ENCODE measurements at places on chromosomes 2 and 18.

DNA sequence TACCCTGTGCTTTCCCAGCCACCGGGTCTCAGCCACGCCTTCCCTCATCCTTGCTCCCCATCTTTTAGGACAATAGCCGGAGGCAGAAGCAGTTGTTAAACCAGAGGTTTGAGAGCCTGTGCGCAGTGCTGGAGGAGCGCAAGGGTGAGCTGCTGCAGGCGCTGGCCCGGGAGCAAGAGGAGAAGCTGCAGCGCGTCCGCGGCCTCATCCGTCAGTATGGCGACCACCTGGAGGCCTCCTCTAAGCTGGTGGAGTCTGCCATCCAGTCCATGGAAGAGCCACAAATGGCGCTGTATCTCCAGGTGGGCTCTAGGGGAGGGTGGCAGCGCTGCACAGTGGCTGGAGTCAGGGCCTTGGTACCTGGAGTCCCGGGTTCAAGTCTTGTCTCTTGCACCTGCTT lies 2.7 kb downstream of the UCN start:
- DNase-seq: no peak

GRCh38 chr2:156077041-156077742 lies 255.3 kb downstream of the NR4A2 start:
- no peak for DNase-seq

DNA sequence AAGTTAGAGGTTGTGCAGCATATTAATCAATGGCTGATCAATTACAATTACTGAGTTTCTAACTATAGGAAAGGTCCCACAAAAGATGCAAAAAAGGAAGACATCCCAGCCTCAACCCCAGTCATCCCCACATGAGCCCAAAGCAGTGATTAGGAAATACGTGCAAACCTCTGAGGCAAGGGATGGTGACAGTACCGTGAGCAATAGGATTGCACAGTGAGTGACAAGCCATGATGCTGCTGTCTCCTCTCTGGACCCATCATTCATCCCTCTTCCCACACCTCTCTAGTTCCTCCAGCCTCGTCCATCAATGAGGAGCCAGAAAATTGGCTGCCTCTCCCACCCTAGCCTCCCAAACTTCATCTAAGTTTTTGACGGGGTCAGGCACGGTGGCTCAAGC lies 4.0 kb upstream of the SLC11A1 start:
- no peak for DNase-seq

GRCh38 chr2:121810959-121811853 lies 55.8 kb downstream of the TSN start:
- DNase-seq: peak; percentile 35

DNA sequence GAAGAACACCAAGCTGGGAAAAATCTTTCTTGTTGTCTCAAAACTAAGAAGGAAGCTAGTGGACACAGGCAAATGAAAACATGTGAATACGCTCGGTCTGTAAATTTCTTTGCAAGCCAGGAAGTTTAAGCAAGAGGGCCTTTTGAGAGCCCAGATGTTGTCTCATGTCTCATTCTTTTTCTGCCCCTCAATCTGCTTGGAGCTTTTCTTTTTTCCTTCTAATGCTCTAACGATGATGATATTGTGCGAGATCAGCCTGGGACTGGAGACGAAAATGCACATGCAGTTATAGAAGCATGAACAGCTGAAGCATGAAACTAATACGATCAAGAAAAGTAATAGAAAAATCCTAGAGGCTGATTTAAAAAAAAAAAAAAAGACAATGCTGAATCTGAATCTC lies 138.6 kb upstream of the CHAC2 start:
- DNase-seq: no peak

GRCh38 chr18:50268022-50268747 lies 1.9 kb upstream of the CFAP53 start:
- DNase-seq: peak; percentile 70

- no peak for DNase-seq
Measured at GRCh38 chr2:201882353-201883090, 76.2 kb downstream of the CDK15 start.

- no peak for DNase-seq
Measured at GRCh38 chr18:22018366-22018765, 151.0 kb upstream of the GATA6 start.

- DNase-seq: no peak
Measured at GRCh38 chr2:154350911-154351310, 347.6 kb upstream of the KCNJ3 start.

GRCh38 chr2:238771218-238771617 lies 76.7 kb upstream of the TWIST2 start:
- no peak for DNase-seq

DNA sequence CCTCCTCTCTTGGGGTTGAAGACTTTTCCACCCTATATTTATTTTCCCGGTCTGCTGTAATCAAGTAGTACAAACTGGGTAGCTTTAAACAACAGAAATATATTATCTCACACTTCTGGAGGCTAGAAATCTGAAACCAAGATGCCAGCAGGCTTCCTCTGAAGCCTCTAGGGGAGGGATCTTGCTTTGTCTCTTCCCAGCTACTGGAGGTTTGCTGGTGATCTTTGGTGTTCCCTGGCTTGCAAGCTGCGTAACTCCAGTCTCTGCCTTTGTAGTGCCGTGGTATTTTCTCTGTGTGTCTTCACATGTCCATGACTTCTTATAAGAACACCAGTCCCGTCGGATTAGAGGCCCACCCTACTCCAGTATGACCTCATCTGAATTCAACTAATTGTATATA lies 44.4 kb downstream of the MYO3B start:
- DNase-seq: no peak

DNA sequence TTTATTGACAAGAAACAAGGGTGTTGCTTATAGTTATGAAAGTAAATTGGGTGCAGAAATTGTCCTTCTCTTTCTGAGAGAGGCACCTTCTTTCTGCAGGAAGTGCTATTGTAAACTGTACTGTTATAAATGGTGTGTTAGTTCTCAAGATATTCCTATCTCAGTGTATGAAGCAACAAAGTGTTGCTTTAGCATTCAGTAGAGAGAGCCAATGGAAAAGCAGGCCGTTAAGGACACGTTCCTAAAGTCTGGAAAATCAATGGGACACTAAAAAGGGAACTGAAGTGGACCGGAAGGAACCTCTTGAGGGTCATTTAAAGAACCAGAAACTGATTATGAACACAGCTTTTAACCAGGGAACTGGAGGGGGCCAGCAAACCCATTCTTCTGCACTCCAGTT lies 510.0 kb upstream of the ZEB2 start:
- no peak for DNase-seq

DNA sequence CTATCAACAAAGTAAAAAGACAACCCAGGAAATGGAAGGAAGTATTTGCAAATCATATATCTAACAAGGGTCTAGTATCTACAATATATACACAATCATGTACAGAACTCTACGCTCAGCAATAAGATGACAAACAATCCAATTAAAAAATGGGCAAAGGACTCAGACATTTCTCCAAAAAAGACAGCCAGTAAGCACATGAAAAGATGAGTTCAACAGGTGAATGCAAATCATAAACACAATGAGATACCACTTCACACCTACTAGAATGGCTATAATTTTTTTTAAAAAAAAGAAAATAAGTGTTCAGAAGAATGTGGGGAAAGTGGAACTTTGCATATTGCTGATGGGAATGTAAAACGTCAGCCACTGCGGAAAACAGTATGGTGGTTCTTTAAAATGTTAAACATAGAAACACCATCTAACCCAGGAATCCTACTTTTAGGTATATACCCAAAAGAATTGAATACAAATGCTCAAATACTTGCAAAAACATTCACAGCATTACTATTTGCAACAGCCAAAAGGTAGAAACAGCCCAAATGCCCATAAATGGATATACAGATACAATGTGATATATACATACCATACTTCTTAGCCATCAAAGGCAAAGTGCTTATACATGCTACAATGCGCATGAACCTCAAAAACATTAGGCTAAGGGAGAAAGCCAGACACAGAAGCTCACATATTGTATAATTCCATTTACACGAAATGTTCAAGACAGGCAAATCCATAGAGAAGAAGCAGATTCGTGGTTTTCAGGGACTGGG lies 121.2 kb downstream of the CABYR start:
- no peak for DNase-seq

DNA sequence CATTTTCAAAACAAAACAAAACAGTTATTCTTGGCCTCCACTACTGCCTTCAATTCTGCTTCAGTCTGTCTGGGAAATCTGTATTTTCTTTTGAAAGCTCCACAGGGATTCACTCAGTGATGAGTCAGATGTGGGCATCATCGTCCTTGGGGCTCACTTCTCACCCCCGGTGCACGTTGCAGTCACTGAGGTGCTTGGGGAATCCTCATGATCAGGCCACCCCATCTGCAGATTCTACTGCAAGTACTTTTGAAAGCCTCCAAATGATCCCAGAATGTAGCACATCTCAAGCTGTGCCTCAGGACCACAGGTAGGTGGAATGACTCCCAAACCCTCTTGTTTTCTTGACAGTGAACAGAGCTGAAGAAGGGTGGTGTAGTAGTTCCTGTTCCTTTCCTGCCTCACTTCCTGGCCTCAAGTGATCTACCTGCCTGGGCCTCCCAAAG lies 34.3 kb downstream of the LPIN2 start:
- DNase-seq: no peak

- DNase-seq: no peak
Measured at GRCh38 chr2:231212329-231212845, 14.0 kb downstream of the ARMC9 start.
